ENCODE measurements at places on chromosomes 6 and 20.

- DNase-seq: peak; percentile 63
These were observed 148.9 kb downstream of the CEBPB start for GRCh38 chr20:50339466-50339901.

GRCh38 chr20:54557806-54558590 is 82.6 kb downstream of the DOK5 start:
- no peak for DNase-seq

DNA sequence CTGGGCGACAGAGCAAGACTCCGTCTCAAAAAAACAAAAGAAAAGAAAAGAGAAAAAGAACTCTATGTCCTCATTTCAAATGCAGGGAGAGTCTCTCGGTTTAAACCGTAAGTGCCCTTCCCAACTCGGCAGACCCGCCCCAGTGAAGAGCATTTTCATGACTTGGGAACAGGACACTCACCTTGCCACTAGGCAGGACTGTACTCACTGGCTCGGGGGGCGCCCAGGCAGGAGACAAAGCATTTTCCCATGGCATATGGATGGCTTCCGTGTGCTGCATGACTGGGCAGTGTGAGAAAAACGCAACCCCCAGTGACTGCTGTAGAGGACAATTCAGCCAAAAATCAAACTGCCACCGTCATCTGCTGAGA is 23.7 kb upstream of the MRGBP start:
- DNase-seq: no peak

DNA sequence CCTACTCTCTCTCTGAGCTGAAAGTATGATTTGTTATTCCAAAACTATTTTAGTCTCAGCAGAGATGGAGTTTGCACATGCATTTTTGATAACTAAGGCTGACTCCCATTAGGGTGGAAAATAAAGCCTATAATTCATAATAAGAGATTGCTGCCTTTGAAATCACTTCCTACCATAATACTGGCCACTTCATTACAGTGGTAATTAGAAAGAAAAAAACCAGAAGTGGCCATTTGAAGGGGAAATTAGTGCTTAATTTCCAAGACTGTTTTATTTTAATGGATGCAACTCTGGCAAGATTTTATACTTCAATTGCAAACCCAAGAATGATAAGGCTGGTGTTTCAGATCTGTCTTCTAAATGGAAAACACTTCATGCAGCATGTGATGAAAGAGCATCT is 43.4 kb downstream of the SLC35B3 start:
- DNase-seq: no peak

- no peak for DNase-seq
These were observed 41.3 kb downstream of the SYNJ2 start for GRCh38 chr6:158022749-158023596.

- DNase-seq: no peak
These were observed 547.5 kb downstream of the COL12A1 start for GRCh38 chr6:74658391-74658790.

DNA sequence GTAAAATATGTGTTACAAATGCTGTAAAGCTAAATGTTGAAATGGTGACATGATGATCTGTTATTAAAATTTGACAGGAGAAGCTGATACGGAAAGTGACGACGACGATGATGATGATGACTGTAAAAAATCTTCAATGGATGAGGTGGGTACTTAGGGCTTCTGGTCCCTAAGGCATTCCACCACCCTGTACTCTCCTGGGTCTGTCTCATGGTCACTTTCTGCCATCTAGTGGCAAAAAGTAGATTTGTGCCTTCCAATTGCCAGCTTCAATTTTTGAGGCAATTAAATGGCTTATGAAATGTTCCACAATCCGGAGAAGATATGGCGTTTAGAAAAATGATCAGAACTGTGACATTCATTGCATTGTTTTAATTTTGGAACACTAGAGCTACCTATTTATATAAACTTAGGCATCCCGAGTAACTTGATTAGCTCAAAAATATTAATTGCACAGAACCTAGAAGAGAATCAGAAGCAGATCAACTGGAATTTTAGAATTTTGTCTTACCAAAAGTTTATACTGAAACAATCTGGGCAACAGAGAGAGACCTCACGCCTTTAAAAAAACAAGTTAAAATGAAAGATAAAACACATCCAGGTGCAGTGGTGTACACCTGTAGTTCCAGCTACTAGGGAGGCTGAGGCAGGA is 346.5 kb upstream of the PLCB4 start:
- DNase-seq: peak; percentile 24

DNA sequence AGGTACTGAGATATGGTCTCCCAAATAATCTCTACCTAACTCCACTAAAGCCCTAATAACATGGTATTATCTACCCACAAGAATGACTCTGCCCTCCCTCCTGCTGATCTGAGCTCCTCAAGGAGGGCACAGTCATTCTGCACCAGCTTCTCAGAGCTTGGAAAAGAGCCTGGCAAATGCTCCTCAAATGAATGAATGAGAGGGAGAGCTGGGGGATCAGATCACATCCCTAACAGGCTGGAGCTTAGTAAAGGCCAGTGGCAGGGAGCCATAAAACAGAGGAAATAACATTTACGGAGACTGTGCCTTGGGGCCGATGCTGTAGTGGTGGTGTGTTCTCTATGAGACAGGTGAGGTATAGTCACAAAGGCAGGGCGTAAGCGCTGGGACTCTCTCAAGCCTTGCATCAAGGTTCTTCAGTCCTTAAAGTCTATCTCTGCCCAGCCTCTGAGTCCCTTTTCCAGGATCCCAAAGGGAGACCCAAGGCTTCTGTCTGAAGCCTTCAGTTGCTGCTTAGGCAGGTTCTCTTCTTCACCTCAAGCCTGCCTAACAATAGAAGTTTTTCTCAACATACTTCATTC is 7.2 kb upstream of the NNAT start:
- DNase-seq: no peak

DNA sequence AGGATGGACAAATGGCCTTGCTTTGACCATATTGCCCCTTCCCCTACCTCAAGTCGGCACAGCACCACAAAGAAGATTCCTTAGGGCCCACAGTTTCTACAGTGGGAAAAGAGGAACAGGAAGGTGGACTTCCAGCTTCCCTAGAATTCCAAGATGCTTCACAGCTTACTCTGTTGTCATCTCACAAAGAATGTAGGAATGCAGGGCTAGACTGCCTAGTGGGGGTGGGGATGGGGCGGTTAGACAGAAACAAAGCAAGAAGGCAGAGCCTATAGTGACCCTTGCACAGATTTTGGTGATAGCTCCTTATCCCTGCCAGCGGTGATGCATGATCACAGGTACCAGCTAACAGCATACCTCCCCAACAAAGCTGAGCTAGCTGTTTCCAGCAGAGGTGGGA is 607.6 kb upstream of the MAN1A1 start:
- DNase-seq: no peak

DNA sequence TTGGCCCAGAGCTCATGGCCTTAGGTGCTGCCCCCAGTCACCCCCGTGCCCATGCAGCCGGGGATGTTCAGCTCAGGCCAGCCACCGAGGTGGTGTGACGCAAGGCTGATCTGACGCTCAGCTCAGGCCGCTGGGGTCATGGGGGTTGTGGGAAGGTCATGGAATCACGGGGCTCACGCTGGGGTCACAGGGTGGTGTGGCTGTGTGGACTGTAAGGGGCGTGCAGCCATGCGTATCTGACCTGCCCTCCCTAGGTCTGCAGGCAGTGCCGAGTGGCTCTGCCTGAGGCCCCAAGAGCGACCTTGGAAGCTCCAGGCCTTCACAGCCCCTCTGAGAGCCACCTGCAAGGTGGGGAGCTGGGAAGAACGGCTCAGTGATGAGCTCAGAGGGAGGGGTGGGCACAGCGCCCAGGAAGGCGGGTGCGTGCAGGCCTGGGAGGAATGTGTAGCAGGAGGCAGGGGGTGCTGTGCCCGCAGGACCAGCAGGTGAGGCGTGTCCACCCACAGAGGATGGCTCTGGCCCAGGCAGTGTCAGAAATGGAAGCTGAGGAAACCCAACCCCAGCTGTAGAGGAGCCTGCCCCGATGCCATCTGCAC is 27.8 kb downstream of the CHRNA4 start:
- DNase-seq: no peak

DNA sequence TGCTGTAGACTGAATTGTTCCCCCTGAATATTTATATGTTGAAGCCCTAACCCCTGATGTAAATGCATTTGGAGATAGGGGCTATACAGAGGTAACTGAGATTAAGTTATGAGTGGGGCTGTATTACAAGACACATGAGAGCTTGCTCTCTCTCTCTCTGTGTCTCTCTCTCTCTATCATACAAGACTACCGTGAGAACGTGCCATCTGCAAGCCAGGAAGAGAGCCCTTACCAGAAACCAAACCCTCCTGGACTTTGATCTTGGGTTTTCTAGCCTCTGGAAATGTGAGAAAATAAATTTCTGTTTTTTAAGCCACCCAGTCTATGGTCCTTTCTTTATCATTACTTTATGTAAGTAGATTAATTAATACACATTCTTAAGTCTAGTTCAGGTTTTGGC is 249.3 kb upstream of the MAN1A1 start:
- no peak for DNase-seq

DNA sequence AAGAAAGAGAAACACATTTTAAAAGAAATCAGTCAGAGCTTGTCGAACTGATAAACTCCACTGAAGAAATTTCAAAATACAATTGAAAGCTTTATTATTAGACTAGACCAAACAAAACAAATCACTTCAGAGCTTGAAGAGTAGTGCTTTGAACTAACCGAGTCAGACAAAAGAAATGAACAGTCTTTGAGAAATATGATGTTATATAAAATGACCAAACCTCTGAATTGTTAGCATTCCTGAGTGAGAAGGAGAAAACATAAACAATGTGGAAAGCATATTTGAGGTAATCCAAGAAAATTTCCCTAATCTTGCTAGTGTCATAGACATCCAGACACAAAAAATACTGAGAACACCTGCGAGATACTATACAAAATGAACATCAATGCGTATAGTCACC is 13.2 kb upstream of the CST4 start:
- DNase-seq: no peak

DNA sequence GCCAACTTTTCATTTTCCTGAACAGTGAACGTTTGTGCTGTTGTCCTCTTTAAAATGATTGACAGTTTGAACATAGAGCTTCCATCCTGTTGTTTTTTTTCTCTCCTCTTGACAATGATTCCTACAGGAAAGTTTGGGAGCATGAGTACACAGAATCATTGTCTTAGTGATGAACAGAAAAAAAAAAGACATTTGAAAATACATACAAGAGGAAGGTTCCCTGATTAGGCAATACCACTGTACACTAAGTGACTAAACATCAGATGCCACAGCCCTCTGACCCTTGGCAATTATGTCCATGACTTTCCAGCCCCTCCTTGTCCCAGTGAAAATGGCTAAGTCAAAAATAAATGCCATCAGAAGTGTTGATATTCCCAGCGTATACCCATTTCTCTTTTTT is 71.5 kb downstream of the RTN4IP1 start:
- no peak for DNase-seq

- DNase-seq: no peak
These were observed 464.9 kb downstream of the TBC1D32 start for GRCh38 chr6:120869397-120869796.

GRCh38 chr20:63433756-63434531 is 38.5 kb downstream of the KCNQ2 start:
- DNase-seq: no peak

GRCh38 chr20:53838311-53838868 is 232.0 kb downstream of the BCAS1 start:
- no peak for DNase-seq

DNA sequence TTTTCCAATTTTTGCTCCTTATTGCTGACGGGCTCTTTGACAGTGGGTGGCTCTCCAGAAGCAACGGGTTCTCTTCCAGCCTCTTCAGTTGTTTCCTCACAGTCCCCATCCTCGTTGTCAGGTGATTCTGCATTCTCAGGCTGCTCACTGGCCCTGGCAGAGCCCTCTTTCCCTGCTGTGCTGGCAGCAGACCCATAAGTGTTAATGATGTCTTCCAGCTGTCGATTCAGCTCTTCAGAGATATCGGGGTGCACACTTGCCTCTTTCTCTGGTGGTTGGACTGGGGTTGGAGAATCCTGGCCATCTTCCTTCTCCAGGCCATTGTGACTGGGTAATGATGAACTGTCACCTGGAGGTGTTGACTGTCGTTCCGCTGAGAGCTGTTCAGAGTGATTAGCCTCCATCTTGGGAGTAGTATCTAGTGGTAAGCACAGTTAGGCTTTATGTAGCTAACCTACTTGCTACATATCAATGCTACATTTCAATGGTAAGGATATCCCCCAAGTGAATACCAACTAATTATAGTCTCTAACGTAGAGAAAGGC is 3.2 kb downstream of the TXLNB start:
- no peak for DNase-seq

DNA sequence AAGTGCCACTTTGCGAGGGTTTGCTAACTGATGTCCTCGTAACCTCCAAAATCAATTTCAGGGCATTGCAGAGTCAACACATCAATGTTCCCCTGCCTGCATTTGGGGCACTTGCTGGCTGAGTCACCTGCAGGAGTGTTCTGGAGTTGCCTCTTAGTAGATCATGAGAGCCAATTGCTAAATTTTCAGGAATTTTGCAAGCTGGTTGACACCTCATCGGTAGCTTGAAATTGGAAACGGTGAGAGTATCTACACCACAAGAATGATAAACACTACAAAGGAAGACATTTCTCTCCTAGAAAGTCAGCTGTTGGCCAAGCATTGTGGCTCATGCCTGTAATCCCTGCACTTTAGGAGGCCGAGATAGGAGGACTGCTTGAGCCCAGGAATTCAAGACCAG is 10.8 kb upstream of the BFSP1 start:
- DNase-seq: no peak

GRCh38 chr6:3220366-3220765 is 7.1 kb downstream of the TUBB2B start:
- no peak for DNase-seq

GRCh38 chr6:15534974-15535373 is 127.9 kb downstream of the DTNBP1 start:
- no peak for DNase-seq

DNA sequence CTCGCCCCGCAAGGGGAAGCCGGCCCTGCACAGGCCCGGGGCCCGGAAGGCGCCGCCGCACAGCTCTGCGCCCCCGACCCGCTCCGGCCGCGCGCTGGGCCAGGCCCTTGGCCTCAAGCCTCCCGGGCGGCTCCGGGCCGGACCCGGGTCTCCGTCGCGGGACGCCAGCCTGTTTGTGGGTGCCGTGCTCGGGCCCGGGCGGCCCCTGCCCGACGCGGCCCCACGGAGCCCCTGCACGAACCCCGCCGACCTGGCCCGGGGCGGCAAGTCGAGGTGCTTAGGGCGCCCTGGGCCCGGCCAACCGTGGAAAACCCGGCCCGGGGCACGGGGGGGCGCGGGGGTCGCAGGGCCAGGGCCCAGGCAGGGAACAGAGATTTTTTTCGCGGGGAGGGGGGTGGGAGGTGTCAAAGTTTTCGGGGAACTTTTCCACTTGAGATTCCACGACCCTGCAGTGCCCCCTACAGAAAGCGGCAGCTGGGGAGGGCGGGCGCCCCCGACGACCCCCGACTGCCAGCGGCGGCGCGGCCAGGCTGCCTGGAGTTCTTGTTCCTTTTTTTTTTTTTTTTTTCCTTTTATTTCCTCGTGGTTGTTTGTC is 805 bp upstream of the STX16 start:
- DNase-seq: peak; percentile 49

DNA sequence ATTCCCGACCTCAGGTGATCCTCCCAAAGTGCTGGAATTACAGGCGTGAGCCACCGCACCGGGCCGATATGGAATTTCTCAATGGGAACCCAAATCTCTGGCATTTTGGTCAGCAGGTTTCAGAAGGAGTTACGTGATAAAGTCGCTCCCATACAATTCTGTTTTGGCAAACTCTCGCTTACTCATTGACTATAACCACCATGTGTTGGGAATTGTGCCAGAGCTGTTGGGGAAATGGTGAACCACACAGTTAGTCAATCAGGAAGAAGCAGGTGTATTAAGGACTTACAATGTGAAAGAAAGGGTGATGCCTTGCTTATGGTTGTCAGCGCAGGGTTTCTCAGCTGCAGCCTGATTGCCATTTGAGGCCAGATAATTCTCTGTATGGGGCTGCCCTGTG is 410.5 kb downstream of the QKI start:
- no peak for DNase-seq

Measured in activated CD4-positive, alpha-beta T cell treated with anti-CD3 and anti-CD28 coated beads for 48 hours (primary cell).